IPS DF 6.9 (cell line): ENCODE measurements at places on chromosomes 4 and X.

GRCh38 chr4:8341691-8342090 lies 72.1 kb downstream of the HTRA3 start:
- no peak for DNase-seq

DNA sequence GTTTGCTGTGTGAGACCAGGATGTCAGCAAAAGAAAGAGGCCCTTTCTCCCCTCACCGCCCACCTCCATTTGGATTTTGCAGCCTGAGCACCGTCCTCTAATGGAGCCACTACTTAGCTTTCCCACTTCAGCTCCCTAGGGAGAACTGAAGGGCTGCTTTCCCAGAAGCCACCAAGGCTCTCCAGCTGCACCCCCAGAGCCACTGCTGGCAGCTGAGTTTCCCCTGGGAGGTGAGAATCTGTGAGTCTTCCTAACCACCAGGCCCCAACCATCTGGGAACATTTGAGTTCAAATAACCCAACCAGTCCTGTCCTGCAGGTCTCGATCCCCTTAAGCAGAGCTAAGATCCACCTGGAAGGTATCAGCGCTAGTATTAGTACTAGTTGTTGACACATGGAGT lies 173.1 kb upstream of the USP9X start:
- no peak for DNase-seq

GRCh38 chr4:53889326-53890055 lies 174.9 kb downstream of the CHIC2 start:
- DNase-seq: no peak

- DNase-seq: peak; percentile 87
Observed at GRCh38 chr4:54322818-54323417, 93.8 kb downstream of the PDGFRA start.

DNA sequence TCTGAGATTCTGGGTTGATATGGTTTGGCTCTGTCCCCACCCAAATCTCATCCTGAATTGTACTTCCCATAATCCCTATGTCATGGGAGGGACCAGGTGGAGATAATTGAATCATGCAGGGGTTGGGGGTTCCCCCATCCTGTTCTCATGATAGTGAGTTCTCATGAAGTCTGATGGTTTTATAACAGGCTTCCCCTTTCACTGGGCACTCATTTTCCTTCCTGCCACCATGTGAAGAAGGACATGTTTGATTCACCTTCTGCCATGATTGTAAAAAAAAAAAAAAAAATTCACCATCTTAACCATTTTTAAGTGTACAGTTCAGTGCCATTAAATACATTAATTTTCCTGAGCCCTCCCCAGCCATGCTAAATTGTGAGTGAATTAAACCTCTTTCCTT lies 42.6 kb downstream of the SUPT20HL2 start:
- DNase-seq: no peak

DNA sequence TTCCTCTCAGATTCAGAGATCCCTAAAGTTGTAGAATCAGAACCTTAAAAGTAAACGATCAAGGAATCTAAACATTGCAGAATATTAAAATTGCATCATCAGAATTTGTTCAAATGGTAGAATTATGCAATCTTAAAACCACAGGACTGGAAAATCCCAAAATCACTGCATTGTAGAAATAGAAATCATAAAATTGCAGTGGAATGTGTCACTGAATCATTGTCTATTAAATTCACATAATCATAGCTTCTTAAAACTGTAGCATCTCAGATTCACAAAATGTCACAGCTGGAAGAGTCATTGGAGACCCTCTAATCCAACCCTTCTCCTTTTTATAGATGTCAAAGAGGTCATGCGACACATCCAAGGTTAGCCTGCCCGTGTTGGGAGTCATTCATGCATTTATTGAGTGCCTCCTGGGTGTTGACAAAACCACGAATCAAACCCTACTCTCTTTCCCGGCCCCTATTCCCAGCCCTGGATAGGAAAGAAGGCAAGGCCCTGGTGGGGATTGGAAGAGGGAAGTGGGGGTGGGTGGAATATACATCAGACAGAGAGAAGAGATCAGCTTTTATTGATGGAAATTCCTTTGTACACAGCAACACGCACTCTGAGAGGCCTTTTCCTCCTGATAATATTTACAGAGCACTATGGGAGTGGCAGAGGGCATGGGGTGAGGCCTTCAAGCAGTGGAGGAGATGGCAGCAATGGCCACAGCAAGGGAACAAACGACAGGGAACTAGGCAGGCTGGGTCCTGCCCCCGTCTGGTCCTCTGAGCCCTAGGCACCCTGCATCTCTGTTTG lies 15.4 kb downstream of the IQSEC2 start:
- no peak for DNase-seq

GRCh38 chr4:183241322-183241640 lies 78.8 kb downstream of the CLDN22 start:
- DNase-seq: no peak

DNA sequence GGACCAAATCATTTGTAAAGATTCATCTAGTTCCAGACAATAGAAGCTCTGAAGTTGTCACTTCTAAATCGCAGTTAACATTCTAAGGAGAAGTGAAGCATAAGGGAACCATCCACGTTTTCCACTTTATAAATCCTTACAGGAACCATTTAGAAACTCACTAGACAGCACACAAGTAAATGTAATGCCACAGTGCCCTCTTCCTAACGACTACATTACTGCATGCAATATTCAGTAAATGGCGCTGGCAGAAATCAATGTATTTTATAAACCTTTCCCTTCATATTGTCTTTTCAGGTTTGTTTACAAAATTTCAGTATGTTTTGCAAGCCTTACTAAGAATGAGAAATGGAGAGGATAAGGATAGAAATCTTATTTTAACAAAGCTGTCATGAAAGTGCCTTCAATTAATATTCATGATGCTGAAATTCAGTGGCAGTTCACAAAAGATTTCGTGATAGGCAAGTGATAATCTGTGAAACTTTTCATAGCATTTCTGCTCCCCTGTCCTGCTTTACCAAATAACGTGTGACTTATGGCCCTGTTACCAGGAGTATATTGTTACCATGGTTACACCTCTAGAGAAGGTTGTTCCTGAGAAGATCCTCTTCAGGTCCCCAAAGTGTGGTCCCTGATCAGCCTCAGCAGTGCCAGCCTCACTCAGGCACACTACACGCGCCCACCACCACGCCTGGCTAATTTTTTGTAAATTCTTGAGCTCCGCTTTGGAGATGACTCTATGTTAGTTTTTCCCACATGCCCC lies 54.2 kb downstream of the TMA16 start:
- no peak for DNase-seq

GRCh38 chrX:144732588-144732987 lies 514.7 kb upstream of the SPANXN1 start:
- no peak for DNase-seq

DNA sequence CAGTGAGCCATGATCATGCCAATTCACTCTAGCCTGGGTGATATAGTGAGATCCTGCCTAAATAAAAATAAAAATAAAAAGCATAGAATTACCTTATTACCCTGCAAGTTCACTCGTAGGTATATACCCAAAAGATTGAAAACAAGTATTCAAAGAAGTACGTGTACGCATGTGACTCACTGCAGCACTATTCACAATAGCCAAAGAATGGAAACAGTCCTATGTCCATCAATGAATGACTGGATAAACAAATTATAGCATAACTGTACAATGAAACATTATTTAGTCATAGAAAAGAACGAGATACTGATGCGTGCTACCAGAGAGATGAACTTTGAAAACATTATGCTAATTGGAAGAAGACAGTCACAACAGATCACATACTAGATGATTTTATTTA lies 204.6 kb upstream of the DIAPH2 start:
- DNase-seq: no peak
